Spleen (tissue), 13 donors: ENCODE measurements at places on chromosomes 6 and 20.
A peak's percentile ranks its signal among the peaks of the same experiment; 100 is the strongest.

DNA sequence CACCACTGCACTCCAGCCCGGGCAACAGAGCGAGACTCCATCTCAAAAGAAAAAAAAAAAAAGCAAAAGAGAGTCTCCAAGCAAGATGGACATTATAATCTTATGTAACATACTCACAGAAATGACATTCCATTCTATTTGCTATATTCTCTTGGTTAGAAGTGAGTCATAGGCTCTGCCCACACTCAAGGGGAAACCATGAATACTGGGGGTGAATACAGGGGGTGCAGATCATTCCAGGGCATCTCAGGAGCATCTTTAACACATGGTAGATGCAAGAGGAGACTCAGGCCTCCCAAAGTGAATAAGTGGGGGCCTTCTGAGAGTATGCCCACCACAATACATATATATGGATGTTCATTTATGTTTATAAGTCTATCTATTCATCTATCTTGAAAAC, 18.3 kb upstream of the RANBP9 start:
- no peak for DNase-seq

DNA sequence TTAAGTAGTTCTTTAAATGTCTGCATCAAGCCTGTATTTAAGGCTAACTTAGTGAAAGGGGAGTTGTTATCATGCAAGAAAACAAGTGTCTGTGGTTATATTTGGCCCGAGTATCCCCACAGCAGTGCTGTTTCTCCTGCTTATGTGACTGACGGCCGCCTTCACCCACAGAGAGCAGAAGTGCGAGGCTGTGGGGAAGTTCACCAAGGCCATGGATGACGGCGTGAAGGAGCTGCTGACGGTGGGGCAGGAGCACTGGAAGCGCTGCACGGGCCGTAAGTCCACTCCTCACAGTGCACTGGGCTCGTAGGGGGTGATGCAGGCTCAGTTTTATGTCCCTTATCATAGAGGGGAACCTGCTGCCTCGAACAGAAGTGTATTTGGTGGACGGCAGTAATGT, 53.2 kb upstream of the SYNJ2 start:
- DNase-seq = peak; percentile 81

DNA sequence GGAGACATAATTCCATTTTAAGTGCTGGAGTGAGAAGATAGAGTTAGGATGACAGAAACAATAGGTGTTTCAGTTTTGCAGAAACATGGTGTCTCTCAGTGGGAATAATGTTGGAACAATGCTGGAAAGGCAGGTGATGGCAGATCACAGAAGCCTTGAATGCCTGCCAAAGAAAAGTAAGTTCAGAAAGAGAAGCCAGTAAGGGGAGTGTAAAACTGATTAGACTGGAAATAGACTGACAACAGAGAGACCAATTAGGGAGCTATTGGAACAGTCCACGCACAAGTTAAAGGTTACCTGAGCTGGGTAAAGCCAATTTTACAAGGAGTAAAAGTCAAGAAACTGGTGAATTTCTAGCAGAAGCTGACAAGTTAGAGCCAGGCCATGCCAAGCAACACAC, 142.9 kb downstream of the TFAP2A start:
- DNase-seq = no peak

DNA sequence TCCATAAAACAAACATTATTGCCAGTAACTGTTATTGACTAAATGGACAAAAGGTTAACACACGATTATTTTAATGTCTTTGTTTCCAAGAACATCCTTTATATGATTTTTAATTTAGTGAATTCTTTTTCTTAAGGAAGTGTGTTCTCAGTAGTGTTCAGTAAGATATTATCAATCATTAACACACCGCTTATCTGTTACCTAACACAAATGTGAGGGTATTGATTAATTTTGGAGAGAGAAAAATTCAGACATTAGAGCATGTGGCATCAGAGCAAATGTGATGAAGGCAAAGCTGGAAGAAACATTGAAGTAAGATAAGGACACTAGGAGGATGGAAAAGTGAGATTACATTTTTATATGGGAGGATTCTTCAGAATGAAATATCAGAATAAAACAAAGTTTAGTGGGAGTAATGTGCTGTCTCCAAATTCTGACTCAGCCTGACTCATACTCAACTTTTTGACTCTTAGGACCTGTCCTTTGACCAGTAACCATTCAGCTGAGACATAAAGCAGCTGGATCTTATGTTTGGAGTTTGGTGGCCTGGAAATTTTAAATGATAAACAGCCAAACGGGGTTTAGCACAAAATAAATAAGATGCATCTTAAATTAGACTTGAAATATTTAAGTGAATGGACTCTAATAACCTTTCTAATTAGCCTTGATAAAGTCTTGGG, 348.6 kb downstream of the CD109 start:
- DNase-seq = no peak

DNA sequence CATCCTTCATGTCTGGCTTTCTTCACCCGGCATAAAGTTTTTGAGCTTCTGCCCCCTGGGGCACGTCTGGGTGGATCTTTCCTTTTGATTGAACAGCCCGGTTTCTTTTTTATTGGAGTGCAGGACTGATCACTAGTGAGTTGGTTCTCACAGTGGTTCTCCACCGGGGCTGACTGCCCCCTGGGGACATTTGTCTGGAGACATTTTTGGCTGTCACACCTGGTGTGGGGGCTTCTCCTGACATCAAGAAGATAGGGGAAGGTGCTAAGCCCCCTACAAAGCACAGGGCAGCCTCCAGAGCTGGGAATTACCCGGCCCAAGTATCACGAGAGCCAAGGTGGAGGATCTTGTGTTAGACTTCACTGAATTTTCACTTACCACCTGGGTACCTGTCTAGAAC, 25.7 kb upstream of the IRF4 start:
- DNase-seq = peak; percentile 77

- peak; percentile 38 for DNase-seq
These were observed 6.0 kb downstream of the SRC start for GRCh38 chr20:37351689-37352607.

DNA sequence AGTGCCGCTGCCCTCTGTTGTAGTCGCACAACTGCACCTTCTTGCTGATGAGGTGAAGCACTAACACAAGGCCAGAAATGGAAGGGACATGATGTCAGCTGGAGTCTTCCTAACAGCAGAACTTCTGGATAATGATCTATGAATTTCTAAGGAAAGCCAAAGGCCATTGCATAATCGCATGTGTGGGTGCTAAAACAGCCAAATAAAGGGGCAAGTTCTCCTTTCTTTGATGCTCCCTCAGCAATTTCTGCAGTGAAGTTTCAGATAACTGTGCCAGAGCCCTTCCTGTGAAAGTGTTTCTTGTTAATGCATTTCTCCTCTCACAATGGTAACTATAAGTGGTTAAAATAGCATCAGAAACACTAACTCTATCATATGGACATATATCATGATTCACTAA, 8.0 kb upstream of the F13A1 start:
- DNase-seq = no peak

DNA sequence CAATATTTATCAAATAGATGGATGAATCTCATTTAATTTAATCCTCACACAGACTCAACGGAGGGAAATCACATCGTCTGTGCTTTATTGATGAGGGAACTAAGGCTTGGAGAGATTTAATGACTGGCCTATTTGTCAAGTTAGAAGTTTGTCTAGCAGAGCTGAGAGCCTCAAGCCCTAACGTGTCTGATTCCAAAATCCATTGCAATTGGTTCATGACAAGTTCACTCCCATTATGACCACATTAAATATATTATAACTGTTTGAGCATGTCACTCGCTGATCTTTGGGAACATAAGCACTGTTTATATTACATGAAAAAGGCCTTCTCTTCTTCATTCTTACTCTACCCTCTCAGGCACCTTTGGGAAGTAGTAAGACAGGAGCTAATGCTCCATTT, 89.4 kb upstream of the SIRPA start:
- DNase-seq = no peak

- DNase-seq = peak; percentile 67
These were observed 253.4 kb downstream of the TAF4 start for GRCh38 chr20:61812121-61812844.

DNA sequence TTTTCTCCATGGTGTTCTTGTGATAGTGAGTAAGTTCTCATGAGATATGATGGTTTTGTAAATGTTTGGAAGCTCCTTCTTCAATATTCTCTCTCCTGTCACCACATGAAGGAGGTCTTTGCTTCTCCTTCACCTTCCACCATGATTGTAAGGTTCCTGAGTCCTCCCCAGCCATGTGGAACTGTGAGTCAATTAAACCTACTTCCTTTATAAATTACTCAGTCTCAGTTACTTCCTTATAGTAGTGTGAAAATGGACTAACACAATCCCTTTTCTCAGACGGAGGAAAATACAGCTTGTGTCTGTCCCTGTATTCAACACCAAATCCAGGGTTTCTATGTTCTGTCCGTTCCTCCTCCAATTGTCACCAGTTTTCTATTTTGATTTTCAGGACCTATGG, 181.0 kb downstream of the ALDH8A1 start:
- DNase-seq = no peak

GRCh38 chr20:19758133-19758500, at the start of gene RIN2:
RIN2 (plus strand) TSS chr20:19758258; CDS start chr20:19889602, 131,344 bp downstream.
- peak; percentile 77 for DNase-seq

DNA sequence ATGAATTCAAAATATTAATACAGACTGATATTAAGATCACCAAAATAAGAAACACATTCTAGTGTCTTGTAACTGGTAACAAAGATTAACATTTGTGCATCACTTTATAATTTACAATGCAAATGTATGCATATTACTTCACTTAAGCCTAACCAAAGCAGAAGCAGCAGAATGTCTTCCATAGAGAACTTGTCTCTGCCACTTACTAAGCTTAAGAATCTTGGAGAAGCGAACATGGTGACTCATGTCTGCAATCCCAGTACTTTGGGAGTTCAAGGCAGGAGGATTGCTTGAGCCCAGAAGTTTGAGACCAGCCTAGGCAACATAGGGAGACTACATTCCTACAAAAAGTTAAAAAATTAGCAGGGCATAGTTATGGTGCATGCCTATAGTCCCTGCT, 18.8 kb downstream of the AK9 start:
- DNase-seq = no peak

DNA sequence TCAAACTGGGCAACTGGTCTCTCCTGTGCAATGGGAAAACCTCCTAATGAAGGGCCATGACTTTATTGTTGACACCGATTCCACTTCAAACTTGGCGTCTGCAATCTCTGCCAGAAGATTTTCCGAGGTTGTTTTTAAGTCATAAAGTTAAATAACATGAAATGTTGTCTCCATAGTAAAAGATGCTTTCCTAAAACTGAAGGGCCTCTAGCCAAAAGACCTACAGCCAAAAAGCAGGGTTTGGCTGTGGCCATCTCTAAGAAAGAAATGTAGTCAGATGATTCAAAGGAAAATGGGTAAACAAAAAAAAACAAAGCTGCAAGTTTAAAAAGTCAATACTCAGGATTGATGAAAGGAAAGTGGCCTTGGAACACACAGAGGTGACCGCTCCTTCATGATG, 14.1 kb downstream of the CD93 start:
- DNase-seq = no peak

DNA sequence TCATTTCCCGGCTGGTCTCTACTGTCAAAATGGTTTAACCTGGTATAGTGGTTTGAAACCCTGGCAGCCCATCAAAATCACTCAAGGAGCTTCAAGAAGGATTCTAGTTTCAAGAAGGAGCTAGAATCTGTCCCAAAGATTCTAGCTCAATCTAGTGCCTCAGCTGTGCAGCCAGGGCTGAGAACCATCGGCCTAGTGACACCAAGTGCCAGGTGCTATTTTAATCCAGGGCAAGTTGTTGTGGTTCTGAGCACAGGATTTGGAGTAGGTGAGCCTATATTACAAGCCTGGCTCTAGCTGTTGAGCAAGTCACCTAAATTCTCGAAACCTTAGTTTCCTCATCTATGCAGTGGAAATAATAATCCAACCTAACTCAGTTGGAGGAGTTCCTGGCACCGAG, 3.7 kb downstream of the MOCS1 start:
- no peak for DNase-seq

GRCh38 chr6:24440897-24441598, 38.3 kb downstream of the MRS2 start:
- no peak for DNase-seq

DNA sequence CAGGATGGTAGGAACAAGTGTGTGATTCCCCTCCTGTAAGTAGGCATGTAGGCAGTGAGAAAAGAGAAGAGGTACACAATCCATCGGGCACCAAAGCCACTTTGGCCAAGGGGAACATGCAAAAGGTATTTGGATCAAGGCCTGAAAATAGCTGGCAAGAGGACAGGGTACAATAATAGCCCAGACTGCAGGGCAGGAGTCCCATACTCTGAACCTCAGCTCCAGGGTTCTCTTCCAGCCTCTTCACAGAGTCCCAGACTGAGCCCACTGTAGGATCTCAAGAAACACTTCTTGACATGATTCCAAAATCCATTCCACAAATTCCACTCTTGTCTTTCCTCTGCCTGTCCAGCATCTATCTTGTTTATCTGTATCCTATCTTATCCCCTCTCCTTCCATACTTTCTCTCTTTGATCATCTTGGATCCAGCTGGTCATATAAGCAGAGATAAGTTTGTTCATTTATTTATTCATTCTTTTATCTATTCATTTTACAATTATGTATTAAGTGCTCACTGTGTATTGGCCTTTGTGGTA, 19.7 kb downstream of the ACSS2 start:
- no peak for DNase-seq

- no peak for DNase-seq
These were observed 14.5 kb upstream of the FBXO30 start for GRCh38 chr6:145829102-145829501.

GRCh38 chr20:48098099-48098498, 312.8 kb upstream of the SULF2 start:
- DNase-seq = no peak

DNA sequence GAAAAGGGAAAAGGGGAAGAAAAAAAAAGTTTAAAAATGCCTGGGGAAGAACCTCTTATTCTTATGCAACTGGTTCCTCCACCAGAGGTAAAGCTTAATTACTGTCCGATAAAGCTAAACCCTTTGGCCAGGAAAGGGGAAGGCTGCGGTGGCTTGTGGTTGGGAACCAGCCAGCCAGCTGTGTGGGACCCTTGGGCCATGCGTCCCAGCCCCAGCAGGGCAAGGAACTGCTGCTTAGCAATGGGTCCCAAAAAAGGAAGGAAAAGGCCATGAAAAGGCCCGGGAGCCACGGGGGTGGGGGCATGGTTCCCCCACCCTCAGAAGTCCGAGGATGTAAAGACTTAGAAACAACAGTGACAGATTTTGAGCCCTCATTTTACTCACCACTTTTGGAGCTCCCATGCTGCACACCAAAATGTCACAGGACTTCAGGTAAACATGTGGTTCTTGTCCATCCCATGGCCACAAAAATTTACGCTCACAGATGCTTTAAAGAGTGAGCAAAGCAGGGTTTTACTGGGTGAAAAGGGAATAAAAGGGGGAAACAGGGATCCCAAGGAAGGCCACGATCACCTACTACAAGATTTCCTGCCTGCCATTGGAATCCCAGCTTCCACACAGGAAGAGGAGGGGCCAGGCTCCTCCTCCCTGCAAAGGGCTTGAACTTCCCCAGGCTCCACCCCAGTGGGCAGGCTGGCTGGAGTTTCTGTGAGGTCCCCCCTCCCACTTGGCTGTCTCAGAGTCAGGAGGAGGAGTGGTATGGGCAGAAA, 1234.7 kb upstream of the GJE1 start:
- peak; percentile 73 for DNase-seq

GRCh38 chr6:68635412-68635705, 277 bp downstream of the ADGRB3 start:
- DNase-seq = no peak

GRCh38 chr6:35496841-35497570, at the start of gene TEAD3:
TEAD3 (minus strand) TSS chr6:35497079.
- DNase-seq = peak; percentile 84

GRCh38 chr6:140269591-140270165, 895.2 kb upstream of the CITED2 start:
- DNase-seq = no peak
